ENCODE measurements at places on chromosomes 7 and 10. TPM values are rescaled to one million over a fixed set of nuclear protein-coding genes. Genes with fewer than 3 reads are reported as not detected.

- DNase-seq = no peak
These were observed 93.5 kb downstream of the MCU start for GRCh38 chr10:72785409-72785808.

DNA sequence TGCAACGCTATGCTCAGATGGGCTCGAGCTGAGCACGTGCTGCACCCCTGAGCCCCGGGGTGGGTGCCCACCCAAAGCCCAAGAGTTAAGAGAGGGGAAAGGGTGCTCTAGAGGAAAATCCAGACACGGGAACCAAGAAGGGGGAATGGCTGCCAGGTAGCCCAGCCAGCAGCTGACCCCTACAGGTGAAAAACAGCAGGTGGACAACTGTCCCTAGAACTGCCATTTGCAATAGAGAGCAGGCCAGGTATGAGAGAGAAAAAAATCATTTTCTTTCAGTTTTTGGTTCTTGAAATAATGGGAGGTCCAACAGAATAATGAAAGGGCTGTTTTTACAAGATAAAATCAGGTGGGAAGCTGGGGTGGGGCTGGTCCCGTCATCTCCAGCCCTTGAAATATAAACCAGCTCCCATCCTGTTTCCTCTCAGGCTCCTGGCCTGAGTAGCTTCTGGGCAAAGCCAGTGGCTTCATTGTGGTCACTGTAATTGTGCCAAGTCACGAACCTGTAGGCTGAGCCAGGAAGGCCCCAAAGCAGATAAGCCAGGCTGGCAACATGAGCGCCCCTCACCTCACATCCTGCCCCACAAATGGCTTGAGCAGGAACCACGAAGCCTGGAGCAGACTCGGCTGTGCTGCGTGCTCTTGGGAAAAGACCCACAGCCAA lies 257.8 kb downstream of the SNX10 start:
- DNase-seq = peak; percentile 80

The NEURL1 gene
- total RNA-seq = not detected

DNA sequence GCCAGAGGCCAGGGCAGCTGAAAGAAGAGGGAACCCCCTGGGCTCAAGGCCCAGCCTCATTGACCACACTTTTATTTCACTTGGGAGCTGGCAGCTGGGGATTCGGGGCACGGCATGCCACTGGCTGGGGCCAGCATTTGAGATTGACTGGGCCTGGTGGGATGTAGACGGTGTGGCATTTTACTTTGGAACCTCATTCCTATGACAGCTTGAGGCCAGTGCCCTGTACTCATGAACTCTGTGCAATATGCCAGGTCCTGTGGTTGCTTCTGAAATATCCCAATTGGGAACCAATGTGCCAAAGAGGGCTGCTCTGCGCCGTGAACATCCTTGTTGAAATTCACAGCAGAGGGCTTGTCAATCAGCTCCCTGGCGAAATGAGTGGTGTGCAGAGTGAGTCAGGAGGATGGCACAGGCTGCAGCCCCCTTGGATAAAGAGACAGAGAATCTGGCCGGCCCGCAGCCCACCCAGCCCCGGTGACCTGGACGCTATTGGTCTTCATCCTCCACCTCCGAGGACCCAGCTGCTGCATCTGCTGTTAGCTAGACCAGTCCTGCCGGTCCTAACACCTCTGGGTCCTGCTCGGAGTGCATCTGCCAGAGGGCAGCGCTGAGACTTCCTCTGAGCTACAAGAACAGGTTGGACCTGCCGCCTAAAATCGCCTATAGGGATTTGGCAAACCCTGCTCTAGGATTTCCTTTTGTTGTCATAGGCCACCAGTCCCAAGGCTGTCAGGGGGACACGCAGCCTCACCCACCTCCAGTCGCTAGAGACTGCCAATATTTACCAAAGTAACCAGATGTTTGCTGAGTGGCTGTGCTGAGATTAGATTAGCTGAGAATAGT lies 58.0 kb downstream of the PRKAG2 start:
- DNase-seq = no peak

DNA sequence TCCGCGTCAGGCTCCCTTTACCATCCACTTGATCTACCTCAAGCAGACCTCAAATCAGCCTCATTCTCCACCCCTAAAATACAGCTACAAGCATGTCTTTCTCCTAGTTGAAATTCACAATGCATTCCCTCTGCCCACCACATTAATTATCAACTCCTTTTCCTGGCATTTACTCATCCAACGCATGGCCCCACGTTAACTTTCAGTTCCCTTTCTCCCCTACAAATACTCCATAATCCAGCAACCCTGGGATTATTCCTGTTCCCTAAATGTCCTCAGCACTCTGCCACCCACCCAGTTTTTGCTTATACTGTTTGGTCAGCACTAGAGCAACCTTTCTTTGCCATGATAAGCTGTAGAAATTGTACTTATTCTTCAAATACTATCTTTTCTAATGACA lies 5.7 kb upstream of the VIM start:
- no peak for DNase-seq

The AUTS2 gene
- total RNA-seq = 4.6 TPM

GRCh38 chr7:37348982-37349381 lies 99.7 kb downstream of the ELMO1 start:
- DNase-seq = no peak

GRCh38 chr7:37234928-37235327 lies 213.7 kb downstream of the ELMO1 start:
- DNase-seq = peak; percentile 51

The POLR2J gene
- total RNA-seq = 45.6 TPM

DNA sequence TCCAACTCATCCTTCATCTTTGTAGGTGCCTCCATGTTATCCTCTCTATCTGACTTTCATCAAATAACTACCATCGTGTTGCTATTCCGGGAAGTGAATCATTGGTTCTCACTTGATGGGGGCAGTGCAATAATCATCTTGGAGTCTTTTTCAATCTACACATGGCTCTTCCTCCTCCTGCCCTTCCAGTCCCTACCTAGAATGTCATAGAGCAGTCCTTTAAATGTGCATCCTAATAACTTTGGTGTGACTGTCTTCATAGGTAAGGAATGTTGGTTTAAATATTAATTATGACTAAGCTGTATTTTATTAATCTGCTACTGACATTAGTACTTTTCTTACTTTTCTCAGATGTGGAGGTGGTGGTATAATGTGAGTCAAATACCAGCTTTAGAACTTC lies 8.4 kb upstream of the CDK14 start:
- no peak for DNase-seq

GRCh38 chr7:148371280-148371937 lies 219.2 kb upstream of the C7orf33 start:
- DNase-seq = no peak

- DNase-seq = peak; percentile 76
These were observed 48.5 kb upstream of the SLC29A3 start for GRCh38 chr10:71270301-71271220.

The PANK1 gene
- total RNA-seq = 6.2 TPM

GRCh38 chr7:82039621-82040020 lies 269.8 kb upstream of the HGF start:
- no peak for DNase-seq

GRCh38 chr10:34711500-34711899 lies 103.6 kb downstream of the PARD3 start:
- DNase-seq = no peak

- peak; percentile 92 for DNase-seq
These were observed 26.4 kb upstream of the GNA12 start for GRCh38 chr7:2870471-2870931.

GRCh38 chr10:70659306-70659705 lies 13.0 kb upstream of the ADAMTS14 start:
- DNase-seq = no peak

DNA sequence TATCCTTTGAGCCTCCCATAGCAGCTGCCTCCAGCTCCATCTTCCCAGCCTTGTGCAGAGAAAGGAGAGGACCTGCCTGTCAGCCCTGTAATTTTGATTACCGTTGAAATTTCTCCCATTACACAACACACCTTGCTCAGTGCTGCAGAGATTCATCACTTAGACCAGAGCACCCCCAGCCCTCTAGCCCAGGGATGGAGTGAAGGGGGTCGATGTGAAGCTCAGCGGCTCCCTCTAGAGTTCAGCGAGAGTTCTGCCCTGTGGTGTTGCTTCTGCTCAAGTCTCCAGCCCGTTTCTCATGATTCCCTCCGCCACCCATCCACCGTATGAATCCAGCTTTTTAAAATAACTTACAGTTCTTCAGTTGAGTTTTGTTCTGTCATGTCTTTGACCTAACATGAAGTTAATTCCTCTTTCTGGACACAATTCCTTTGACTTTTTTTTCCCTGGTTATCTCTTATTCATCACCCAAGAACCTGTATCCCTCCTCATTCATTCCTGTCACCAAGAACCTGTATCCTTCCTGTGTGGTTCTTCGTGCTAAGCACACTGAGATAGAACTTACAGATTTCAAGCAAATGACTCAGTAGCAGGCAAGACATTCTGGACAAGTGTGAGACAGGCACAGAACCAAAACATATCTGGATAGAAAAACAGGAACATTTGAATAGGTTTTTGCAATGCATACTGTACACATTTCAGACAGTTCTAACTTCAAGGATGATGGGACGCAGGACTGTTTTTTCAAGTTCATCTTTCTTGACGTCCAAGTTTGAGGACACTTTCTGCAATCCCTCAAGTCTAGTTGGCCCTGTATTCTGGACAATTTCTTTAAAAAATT lies 35.0 kb upstream of the ZNF32 start:
- no peak for DNase-seq

- DNase-seq = no peak
These were observed 107.5 kb downstream of the GRB10 start for GRCh38 chr7:50674896-50675835.

GRCh38 chr7:108063520-108063933 lies 60.6 kb upstream of the LAMB1 start:
- DNase-seq = no peak

DNA sequence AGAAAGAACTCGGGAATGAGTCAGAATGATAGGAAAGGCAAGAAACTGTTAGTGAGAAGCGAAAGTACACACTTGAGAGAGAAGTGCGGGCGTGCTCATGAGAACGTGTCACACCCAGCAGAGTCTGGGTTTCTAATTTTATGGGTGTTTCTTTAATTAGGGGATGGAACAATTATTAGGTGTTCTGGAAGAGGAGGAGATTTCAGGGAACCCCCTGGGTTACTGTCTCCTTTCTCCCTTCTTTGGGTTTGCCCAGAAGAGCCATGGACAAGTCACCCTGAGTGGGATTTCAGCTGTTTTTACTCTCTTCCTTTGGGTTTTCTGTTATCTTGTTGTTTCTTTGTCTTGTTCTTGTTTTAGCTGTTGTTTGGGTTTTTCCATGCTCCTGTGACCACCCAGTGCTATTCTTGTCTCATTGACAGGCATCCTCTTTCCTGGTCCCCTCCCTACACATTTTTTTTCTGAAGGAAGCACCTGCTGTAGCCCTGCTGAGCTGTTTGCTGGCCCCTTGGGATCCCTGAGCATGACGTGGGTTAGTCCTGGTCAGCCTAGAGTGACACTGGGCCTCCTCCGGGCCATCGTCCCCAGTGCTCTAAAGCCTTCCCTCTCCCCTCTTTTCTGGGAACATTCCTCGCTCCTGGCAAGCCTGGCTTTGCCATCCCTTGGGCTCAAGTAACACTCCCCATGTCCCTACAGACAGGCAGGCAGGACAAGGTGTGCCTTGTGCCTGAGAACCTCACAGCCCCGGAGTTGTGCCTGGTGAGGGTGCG lies 3.5 kb downstream of the SH2D4B start:
- DNase-seq = no peak

DNA sequence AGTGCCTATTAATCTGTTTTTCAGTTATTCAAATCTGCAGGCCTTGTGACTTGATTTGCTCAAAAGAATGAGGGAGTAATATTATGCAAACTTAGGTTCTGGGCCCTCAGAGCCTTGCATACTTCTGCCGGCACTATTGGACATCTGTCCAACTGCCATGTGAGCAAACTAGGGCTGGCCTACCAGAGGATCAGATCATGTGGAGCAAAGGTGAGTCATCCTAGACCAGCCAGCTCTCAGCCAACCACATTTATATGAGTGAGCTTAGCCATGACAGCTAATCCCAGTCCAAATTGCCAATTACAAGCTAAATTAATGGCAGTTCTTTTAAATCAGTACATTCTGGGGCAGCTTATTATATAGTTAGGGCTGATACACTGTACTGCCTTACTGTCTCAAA lies 69.6 kb downstream of the SDHAF3 start:
- DNase-seq = peak; percentile 20

DNA sequence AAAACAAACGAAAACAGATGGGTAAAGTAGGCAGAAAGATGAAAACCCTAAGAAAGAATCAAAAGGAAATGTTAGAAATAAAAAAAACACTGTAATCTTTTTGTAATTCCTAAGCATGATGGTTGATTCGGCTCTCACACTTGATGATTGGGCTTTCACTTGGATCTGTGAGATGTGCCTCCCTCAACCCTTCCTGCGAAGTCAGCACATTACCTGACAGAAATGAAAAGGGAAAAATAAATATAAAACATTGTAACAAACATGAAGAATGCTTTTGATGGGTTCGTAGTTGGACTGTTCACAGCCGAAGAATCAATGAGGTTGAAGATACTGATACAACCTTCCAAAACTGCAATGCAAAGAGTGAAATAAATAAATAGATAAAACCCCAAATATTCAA lies 99.8 kb downstream of the AKR1D1 start:
- DNase-seq = no peak

The CYP2C18 gene
- total RNA-seq = not detected

- DNase-seq = no peak
These were observed 127.5 kb downstream of the TMEM178B start for GRCh38 chr7:141201145-141201885.

GRCh38 chr7:51069411-51070083 lies 247.1 kb downstream of the COBL start:
- peak; percentile 36 for DNase-seq

The NME8 gene
- total RNA-seq = not detected

GRCh38 chr10:131888186-131888604 lies 12.6 kb upstream of the PPP2R2D start:
- DNase-seq = peak; percentile 60

GRCh38 chr7:77199013-77199966 lies at the start of gene FGL2:
Gene FGL2, minus strand, starts transcription at chr7:77199819. Its CDS starts 26 bp downstream, at chr7:77199793.
- peak; percentile 48 for DNase-seq

GRCh38 chr7:53917637-53918036 lies 624.5 kb upstream of the VSTM2A start:
- DNase-seq = no peak

GRCh38 chr7:20796500-20796899 lies 9.8 kb upstream of the SP8 start:
- DNase-seq = no peak

- peak; percentile 22 for DNase-seq
These were observed 21.2 kb downstream of the PDE1C start for GRCh38 chr7:32048970-32049491.

The GCK gene
- total RNA-seq = not detected

DNA sequence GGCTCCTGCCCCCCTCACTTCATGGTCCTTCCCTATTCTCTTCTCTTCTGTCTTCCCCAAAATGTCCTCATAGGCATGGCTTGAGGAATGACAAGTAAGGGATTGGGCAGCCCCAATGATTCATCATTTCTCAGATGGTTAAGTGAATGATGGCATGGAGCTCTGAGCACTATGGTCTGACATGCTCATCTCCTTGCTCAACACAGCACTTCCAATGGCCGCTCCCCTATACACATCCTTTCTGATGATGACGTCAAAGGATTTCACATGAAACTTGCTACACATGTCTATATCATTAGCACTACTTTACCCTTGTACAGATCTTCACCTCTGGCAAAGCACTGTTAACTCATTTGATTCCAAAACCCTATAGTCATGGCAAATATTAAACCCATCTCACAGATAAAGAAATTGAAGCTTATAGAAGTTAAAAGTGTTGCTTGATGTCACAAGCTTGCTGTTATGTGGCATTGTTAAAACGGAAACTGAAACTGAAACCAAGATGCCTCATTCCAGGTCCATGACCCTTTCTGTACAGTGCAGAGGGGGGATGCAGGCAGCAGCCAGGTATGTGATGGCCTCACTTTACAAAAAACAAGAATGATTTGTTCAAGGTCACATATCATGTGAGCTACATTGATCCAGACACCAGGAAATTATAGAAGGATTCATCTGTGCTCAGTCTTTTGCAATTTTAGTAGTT lies 90.0 kb upstream of the PLXNA4 start:
- DNase-seq = no peak
